ENCODE measurements at places on chromosomes 16 and 17.
A peak's percentile ranks its signal among the peaks of the same experiment; 100 is the strongest.

- DNase-seq: no peak
Measured at GRCh38 chr16:82059983-82060421, 24.9 kb downstream of the HSD17B2 start.

DNA sequence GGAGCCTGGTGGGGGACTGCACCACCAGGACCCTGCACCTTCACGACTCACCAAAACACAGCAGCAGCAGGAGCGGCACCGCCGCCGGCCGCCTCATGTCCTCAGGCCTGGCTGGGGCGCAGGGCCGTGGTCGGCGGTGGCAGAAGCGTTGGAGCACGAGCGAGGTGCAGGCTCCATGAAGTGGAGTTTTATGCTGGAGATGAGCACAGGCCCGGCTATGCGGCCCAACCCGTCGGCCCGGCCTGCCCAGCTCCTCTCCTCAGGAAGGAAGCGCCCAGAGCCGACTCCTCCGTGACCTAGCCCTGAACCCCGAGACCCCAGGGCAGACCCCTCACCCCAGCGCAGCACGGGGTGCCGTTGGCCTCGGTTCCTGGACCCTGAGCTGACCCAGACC is at the start of gene PRSS27:
Gene PRSS27 (minus strand): TSS at position 161 of the 394 bp plus-strand sequence. CDS start 64 bp downstream, at position 97.
- DNase-seq: no peak

DNA sequence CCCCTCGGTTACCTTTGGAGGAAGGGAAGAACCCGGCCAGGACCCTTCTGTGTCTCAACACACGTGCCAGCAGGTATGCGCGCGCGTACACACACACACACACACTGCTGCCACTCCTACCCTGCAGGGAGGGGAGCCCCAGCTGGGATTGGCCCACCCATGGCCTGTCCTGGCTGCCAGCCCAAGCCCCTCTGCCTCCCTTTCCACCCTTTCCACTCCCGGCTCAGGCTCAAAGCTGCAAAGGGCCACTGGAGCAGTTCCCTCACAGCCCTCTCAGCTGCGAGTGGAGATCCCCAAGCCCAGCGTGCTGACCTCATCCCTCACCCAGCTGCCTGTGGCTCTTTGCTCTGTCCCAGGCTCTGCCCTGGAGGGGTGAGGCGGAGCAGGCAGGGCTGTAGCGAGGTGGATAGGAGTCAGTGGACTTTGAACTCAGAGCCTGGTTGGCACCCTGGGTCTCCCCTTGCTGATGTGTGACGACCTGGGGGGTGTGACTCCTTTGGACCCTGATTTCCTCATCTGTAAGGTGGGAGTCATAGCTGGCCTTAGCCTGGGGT is 14.5 kb downstream of the KIF19 start:
- DNase-seq: no peak

DNA sequence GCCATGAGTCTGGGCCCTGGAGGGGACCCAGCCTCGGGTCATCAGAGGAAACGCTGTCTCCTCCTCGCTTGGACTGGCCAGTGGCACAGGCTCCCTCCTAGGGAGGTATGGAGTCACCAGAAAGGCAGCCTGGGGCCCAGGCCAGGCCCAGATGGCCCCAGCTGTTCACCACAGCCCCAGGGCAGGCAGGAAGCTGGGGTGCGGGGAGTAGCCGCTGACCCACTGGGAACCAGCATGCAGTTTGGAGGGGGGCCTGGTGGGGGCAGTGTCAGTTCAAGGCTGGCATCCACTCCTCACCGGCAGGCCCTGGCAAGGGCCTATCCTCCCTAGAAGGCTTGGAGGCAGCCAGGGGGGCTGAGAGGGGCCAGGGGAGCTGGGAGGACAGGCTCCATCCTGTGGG is 48.8 kb downstream of the SDK2 start:
- DNase-seq: peak; percentile 29

DNA sequence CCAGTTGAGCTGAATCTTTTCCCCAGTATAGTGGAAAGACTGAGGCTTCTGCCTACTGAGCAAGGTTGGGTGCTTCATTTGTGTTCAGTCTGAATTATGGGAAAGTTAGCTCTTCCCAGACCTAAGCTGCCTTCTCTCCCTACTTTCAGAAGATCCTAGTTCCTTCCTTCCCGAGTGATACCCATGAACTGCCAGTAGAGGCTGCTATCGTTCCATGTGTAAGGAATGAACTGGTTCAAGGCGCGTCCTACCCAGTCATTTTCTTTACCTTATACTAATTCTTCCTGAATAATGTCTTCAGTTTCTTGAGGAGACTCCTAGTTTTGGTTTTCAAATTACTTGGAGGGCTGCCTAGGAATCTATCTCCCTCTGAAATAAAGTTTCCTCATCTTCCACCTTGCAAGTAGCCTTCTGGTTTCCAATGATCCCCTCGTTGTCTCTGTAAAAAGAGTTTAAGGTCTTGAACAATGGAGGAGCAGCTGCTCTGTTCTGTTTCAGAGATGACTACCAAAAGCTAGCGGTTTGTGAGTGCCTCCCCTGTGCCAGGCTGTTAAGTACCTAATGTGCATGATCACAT is 934 bp upstream of the AOC2 start:
- no peak for DNase-seq

DNA sequence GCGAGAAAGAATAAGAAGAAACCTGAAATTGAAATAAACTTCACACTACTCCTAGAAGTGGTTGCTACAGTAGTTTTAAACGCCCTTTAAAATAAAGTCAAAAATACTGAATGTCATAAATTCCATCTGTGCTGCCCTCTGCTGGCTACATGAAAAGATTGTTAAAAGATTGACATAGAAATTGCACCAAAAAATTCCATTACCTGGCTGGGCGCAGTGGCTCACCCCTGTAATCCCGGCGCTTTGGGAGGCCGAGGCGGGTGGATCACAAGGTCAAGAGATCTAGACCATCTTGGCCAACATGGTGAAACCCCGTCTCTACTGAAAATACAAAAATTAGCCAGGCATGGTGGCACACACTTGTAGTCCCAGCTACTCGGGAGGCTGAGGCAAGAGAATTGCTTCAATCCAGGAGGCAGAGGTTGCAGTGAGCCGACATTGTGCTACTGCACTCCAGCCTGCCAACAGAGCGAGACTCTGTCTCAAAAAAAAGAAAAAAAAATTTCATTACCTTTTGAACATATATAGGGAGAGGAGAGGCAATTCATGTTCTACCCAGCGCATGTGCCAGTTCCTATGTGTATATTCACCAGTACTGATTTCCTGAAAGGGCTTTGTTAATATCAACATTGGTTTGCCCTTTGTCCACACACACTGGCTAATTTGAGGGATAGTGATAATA is 36.5 kb downstream of the CYTH1 start:
- no peak for DNase-seq

DNA sequence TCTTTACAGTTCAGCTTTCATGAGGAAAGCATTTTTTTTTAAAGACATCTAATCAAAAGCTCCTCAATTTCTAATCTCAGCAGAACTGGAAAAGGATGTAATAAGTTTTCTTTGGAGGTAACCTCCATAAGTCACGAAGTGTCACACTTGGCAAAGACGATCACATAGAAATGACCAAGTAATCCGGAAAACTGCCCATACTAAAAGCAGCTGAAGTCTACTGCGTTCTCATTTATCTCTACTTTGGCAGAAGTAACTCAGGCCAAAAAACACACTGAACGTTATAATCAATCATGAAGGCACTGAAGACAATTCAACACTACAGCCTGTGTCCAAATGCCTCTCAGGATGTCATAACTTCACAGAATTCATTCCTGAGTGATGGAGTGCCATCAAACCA is 39.8 kb downstream of the ERN1 start:
- no peak for DNase-seq

DNA sequence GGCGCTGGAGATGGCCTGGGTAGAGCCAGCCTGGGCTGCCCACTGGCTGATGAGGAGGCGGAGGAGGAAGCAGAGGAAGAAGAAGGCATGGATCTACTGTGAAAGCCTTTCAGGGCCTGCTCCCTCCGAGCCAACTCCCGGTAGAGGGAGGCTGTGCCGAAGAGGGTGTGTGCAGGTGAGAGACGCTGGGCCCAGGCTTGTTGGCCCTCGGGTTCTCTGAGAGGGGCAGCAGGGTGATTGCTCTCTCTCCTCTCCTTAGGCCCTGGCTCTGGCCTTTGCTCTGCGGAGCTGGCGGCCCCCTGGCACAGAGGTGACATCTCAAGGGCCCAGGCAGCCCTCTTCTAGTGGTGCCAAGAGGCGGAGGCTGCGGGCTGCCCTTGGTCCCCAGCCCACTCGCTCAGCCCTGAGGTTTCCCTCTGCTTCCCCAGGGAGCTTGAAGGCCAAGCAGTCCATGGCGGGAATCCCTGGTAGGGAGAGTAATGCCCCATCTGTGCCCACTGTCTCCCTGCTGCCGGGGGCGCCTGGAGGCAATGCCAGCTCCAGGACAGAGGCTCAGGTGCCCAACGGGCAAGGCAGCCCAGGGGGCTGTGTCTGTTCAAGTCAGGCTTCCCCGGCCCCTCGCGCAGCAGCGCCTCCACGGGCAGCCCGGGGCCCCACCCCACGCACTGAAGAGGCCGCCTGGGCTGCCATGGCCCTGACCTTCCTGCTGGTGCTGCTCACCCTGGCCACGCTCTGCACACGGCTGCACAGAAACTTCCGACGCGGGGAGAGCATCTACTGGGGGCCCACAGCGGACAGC is 3.6 kb downstream of the TP53I13 start:
- DNase-seq: no peak

- no peak for DNase-seq
Measured at GRCh38 chr16:78654929-78655328, 555.5 kb downstream of the WWOX start.

DNA sequence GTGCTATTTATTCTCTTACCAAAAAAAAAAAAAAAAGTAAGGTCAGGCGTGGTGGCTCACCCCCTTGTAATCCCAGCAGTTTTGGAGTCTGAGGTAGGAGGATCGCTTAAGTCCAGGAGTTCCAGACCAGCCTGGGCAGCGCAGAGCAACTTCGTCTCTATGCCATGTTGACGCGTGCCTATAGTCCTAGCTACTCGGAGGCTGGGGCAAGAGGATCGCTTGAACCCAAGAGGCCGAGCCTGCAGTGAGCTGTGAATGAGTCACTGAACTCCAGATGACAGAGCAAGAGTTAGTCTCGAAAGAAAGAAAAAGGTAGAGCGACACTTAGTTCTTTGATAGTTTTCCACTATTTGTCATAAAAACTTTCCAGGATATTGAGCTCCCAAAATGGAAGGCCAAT is 1.4 kb upstream of the TENT4B start:
- DNase-seq: peak; percentile 34

GRCh38 chr17:68385490-68386215 is 71.6 kb downstream of the WIPI1 start:
- DNase-seq: no peak

- no peak for DNase-seq
Measured at GRCh38 chr16:48173889-48174288, 18.1 kb upstream of the ABCC12 start.

GRCh38 chr16:4501071-4501478 is 24.9 kb downstream of the HMOX2 start:
- DNase-seq: no peak

- DNase-seq: no peak
Measured at GRCh38 chr17:40112718-40113109, 9.1 kb upstream of the MSL1 start.

DNA sequence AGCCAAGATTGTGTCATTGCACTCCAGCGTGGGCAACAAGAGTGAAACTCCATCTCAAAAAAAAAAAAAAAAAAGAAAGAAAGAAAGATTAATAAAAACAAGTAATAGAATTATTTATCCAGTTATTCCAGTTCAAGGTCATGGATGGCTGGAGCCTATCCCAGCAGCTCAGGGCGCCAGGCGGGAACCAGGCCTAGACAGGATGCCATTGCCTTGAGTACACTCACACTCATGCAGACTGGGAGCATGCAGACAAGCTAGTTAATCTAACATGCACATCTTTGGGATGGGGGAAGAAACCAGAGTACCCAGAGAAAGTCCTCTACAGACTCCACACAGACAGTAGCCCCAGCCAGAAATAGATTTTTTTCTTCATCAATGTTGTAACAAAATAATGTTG is 17.9 kb downstream of the PDP2 start:
- no peak for DNase-seq

DNA sequence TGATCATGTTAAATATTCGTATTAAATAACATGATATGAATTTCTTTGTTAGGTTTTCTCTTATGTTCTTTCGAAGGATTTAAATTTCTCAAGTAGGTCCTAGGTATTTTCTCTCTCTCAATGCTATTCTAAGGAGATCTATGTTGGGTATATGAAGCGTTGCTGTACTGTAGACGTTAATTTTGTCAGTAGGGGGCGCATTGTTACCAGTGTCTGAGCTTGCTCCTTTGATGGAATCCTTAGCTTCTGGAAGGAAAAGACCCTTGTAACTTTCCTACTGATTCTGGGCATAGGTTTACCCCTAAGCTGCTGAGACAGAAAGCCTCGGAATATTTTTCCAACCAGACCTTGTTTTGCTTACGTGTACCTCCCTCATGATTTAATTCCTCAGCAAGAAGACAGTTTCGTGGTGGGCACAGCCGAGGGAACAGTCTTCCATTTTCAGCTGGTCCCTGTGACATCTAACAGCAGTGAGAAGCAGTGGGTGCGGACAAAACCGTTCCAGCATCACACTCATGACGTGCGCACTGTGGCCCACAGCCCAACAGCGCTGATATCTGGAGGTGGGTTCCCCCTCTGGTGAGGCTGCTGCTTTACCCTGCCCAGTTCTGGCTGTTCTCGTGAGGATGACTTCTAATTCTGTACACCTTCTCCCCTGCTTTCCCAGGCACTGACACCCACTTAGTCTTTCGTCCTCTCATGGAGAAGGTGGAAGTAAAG is 17.9 kb downstream of the UTP4 start:
- DNase-seq: peak; percentile 37

GRCh38 chr17:70796757-70797156 is 627.4 kb downstream of the KCNJ2 start:
- no peak for DNase-seq

DNA sequence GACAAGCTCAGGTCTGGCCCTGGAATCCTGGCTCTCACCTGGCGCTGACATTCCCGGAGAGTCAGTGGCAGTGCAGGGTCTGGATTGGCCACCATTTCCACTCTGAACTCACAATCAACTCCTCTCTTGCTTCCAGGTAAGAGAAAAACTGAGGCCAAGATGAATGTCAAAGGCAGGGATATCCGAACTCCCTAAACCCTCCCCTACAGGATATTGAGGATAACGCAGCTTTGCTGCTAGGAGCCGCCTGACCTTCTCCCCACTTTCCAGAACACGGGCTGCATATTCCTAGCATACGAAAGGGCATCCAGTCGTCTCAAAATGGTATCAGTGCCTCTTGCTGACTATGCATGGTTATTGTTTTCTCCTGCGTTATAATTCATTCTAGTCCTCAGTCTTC is 473.4 kb downstream of the SOX9 start:
- DNase-seq: no peak

DNA sequence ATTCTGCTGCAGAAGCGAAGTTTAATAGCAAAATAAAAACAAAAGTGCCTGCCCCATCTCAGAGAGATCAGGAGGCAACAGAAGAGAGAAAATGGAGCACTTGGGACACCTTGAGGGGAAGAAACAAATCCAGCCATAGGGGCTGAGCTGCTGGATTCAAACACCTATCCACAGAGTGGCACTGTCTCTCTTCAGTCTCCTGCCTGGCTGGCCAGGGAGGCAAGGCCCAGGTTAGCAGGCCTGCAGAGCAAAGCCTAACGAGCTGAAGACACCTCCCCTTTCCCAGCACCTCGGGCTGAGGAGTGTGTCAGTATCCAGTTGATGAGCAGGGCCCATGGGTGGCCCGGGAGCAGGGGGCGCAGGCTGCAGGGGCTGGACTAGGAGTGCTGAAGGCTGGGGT is 8.8 kb upstream of the KRT31 start:
- DNase-seq: no peak

GRCh38 chr16:72838951-72839350 is 209.0 kb downstream of the ZFHX3 start:
- DNase-seq: no peak

GRCh38 chr17:39663688-39664580 is 1.2 kb upstream of the TCAP start:
- no peak for DNase-seq

All from CD4-positive, alpha-beta T cell (primary cell).